Activated CD8-positive, alpha-beta memory T cell treated with anti-CD3 and anti-CD28 coated beads for 1 hour (primary cell): ENCODE measurements at places on chromosomes 6 and 20.

DNA sequence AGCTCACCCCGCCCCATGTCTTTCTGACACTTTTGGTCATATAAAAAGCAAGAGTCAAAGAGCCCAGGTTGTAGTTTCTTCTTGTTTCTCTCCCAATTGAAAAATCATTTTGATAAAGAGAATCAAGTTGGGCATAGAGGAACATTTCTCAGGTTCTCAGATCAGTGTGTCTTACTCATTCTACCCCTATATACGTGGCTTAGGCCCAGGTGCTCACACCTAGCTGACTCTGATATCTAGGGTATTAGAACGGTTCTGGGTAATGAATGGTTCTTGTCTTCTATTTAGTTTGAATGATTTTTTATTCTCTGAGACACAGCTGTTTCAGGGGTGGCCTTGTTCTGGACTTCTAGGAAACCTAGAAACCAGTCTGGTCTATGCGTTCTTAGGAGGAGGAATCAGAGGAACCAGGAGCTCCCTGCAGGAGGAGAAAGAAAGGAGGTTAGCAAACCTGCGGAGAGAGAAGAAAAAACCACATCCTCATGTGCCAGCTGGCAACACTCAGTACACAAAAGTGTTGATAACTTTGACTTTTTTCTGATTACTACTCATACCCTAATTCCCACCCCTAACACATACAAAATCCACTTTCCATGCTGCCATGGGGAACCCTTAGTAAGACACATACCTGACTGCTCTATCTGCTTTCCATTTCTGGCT, 178.0 kb downstream of the CLIC5 start:
- DNase-seq = no peak

DNA sequence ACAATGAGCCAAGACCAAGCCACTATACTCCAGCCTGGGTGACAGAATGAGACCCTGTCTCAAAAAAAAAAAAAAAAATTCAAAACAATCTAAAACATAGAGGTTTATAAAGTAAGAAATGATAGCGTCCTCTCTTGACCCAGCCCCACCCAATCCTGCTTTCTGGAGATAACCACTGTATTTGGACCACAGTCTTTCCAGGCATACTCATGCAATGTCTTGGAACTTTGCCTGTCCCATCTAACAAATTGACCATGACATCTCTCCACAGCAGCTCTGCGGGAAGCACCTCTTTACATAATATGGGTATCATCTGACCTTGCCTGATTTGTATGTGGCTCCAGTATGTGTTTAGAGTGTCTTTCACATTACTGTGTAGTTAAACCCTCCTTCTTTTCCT, 9.1 kb upstream of the SHLD1 start:
- DNase-seq = no peak

- DNase-seq = no peak
Observed at GRCh38 chr6:41346441-41346840, 11.0 kb downstream of the NCR2 start.

- DNase-seq = no peak
Observed at GRCh38 chr6:110671447-110671846, 143.8 kb downstream of the CDK19 start.

- DNase-seq = no peak
Observed at GRCh38 chr6:107654764-107655163, 164.8 kb downstream of the SOBP start.

GRCh38 chr6:124490122-124490521, 472.1 kb upstream of the RNF217 start:
- no peak for DNase-seq

DNA sequence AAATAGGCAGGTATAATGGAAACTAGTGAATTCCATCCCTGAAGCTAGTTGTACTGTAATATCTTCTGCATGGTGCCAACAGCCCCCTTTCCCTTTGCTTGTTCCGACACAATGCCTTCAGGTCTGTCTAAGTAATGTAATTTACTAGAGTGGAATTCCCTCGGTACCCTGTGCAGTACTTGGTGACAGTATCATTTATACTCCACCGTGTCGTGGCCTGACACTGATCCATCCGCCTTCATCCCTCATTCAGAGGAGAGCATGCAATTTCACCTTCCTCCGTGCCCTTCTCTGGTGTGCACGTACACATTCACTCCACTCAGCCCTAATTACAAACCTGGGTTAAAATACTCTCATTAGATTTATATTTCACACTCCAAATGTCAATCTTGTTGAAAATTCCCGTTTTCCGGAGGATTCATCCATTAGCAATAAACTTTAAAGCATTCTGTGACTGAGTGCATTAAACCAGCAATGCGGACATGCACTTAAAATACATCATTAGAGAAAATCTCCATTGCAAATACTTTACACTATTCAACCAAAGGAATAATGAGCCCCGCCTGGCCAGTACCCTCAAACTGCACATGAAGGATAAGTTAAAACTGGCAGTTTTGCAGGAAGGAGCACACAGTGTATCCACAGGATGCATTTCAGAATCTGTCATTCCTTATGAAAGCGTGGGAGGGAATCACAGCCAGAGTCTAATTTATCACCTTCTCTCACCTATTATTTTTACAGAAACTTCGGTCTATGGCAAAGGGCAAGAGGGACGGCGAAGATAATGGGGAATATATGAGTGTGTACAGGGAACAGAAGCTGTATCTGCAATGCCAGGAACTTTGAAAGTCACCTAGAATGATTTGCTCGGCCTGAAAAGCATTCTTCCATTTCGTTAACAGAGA, 182.5 kb downstream of the GJA10 start:
- DNase-seq = no peak

- no peak for DNase-seq
Observed at GRCh38 chr20:48754292-48754691, 73.5 kb downstream of the PREX1 start.

- DNase-seq = no peak
Observed at GRCh38 chr6:93943661-93944060, 524.3 kb upstream of the EPHA7 start.

DNA sequence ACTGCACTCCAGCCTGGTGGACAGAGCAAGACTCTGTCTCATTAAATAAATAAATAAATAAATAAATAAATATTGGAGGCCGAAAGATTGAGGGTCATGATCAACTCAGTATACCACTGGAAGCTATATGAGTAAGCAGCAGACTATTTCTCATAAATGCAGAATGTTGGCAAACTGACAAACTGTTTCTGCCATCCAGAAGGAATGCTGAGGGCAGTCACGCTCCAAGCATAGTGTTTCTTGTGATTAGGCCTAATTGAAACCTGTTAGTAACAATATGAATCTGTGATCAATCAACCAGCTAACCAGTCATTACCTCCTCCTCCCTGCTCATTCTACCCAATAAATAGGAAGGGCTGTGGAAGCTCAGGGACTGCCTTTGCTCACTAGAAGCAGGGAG, 15.2 kb upstream of the KCNK15 start:
- no peak for DNase-seq

GRCh38 chr6:46486181-46486580, 5.1 kb downstream of the RCAN2 start:
- DNase-seq = no peak

- no peak for DNase-seq
Observed at GRCh38 chr20:38063911-38064530, 30.5 kb downstream of the RPRD1B start.

DNA sequence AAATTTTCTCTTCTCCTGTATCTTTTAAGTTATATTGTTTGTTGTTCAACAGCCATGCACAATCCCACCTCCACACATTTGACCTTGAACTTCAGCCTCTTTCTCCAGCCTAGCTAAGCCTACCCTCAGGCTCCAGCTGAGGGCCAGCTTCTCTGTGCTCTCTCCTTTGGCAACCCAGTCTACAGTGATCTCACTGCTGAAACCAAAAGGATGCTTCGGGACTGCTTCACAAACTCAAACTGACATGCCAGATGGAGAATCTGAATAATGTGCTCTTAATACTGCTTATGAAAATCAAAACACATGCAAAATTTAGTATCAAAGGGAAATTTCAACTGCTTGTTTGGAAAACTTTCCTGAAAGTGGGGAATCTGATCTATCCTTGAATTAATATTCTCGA, 16.1 kb upstream of the RIN2 start:
- no peak for DNase-seq

DNA sequence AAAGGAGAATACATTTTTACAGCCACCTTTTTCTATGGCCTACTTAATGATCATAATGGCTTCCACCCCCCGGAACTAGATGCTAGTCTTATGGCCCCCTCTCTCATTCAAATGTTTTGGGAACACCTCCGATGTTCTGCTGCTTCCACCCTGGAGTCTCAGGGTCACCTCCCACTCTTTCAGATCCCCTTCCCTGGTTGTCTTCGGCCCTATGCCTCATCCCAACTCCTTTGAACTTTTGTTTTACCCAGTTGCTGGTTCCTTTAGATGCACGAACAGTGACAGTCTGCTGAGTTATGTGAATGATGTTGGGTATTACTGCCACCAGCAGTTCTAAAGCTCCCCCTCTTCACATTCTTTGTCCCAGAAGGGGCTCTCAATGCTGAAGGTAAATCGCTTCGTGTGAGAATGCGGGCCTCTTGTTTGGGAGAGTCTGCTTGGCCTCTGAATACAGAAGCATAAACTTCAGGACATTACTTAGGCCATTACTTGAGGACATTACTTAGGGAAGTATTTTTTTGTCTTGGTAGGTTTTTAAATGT, 309.1 kb downstream of the SOX4 start:
- DNase-seq = no peak

DNA sequence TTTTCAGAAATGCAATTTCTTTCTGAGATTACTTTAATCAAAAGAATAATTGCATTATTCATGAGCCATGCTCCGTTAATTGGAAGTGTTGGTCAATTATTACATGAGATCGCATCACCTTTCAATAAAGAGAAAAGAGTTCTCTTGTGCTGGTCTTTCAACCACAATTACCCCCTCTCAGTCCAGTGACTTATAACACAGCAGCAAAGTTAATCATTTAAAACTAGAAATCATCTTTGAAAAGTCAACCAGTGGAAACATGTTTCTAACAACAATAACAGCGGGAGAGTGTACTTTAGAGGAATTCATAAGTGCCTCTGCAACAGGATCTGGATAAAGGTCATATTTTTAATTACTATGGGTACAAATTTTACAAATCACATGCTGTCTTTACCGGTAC, 384.4 kb upstream of the AGPAT4 start:
- no peak for DNase-seq

- no peak for DNase-seq
Observed at GRCh38 chr6:136613477-136613876, 63.3 kb upstream of the MAP7 start.

- no peak for DNase-seq
Observed at GRCh38 chr6:68880050-68880813, 245.2 kb downstream of the ADGRB3 start.

DNA sequence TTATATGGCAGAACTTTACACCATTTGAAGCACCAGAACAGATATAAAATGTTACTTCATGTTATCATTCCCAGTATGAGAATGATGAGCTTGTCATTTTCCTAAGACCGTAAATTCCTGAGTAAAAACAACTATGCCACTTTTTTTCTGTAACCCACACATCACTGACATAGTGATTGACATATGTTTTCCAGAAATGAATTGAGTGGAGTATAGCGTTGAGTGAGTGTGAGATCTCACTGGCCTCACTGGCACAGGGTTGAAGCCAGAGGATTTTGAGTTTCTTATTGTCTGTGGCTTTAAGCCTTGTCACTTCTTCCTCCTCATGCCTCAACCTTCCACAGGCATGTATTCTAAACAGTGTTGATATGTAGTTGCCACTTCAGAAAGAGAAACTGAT, 62.3 kb downstream of the PDE7B start:
- no peak for DNase-seq

DNA sequence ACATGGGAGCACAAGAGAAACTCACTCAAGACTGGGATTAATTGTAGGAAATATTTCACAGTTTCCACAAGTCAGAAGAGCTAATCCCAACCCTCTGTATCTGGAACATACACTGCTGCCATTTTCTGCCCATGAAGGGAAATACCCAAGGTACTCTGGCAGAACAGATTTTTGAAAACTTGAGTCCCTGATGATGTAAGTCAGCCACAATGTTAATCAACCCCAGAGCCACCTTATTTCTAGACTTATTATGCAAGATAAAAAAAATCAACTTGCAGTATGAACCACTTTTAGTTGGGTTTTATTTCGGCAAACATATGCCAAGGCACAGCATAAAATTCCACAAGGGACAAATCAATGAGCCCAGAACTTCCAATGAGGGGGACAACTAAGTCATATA, 141.5 kb downstream of the LY86 start:
- no peak for DNase-seq

- DNase-seq = no peak
Observed at GRCh38 chr6:11763460-11764249, 14.9 kb downstream of the ADTRP start.

GRCh38 chr6:146905181-146905704, 299.0 kb upstream of the STXBP5 start:
- DNase-seq = no peak

DNA sequence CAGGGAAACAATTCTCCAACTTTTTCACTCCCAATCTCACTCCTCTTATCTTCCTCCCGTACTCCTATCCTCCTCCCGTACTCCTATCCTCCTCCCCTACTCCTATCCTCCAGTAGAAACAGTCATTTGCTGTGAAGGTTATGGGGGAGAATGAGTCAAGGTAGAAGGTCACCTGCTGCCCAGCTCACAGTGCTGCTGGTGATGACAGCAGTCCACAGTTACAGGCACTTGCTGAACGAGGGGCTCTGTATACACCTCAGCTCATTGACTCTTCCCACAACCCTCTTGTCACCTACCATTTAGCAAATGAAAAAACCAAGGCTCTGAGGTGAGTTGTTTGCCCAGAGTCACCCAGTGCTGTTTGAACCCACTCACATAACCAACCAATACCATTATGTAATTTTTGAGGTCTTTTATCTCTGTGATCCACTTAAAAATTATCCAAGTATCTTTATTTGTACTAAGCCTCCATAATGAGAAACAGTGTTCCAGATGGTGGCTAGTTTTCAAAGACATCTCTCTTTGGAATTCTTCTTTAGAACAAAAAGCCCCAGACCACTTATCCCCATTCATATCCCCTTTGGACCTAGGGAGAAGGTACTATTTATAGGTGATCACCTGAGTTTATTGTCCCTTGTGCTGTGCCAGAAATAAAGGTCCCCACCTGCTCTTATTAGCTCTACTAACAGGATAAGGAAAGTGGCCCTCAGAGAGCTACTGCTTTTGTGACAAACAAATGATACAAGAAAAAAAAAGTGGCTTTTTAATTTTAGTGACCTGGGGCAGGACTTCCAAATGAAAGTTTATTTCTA, 53.2 kb downstream of the PTPN1 start:
- no peak for DNase-seq
